ENCODE measurements at places on chromosomes 1 and 21.

DNA sequence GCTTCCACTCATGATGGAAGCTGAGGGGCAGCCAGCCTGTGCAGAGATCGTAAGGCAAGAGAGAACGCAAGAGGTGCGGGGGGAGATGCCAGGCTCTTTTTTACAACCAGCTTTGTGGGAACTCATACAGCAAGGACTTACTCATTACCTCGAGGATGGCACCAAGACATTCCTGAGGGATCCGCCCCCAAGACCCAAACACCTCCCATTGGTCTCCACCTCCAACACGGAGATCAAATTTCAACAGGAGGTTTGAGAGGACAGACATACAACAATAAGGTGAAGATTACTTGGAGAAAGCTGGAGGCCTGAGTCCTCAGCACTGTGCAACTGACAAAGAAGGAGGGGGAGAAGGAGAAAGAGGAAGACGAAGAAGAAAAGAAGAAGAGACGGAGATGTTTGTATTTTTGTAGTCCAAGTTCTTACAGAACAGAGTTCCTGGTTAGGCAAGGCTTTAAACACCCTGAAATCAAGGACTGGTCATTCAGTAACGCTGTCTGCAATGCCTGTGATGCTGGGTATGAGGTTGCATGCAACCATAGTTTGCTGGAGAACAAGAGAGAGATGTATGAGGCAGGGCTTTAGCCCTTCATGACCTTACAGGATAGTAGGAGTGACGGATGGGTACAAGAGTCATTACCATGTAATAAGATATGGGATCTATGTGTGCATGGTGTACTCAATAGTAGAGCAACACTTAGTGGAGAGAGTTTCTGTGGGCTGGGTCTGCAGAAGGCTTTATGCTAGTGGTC is 19.7 kb upstream of the GALNT2 start:
- no peak for DNase-seq

DNA sequence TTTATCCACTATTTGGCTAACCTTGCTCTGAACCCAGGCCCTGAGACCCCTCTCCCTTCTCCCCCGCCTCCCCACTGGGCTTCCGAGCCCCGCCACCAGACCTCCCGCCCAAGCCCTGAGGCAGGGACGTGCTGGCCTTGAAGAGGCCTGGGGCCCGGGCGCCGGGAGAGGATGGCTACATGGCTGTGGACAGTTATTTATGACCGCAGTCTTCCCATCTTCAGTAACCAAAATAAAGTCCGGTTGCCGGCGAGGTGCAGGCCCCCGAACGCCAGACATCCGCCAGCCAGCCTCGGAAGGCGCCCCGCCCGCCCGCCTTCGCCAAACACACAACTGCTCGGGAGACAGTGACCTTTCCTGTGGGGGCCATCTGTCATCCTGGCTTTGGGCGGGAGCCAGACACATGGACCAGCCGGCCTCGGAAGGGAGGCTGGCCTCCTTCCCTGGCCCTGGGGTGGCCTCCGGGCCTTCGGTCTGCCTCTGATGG is 69.0 kb downstream of the DHRS3 start:
- DNase-seq, result no peak

DNA sequence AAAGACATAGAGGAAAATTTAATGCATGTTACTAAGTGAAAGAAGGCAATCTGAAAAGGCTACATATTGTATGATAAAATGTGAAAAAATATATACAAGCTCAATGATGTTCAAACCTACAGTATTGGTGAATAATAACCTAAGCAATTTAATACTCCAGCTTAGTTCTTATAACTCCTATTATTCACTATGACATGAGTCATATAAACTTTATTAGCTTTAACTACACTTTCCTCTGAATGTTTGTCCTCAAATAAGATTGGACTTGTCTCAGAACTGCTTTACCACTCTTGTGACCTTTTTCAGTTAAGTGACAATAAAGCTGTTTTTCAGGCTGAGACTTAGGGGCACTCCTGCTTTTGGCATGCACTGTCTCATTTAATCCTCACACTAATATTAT is 50.9 kb downstream of the CNST start:
- no peak for DNase-seq

DNA sequence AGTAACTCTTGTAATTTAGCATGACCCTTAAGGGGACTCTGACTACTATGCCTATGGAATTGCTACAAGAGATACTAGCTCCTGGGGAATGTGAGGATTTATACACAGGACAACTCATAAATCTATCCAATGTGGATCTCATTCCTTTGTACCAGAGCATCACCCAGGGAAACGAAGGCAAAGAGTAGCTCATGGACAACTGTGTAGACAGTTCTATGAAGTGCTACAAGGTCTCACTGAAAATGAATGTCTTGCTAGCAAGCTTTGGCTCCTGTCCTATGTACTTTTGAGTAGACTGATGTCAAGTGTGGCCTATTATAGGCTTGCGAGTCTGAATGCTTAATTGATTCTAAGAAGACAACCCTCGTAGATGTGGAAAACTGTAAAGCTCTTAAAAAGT is 93.7 kb downstream of the ZSWIM5 start:
- no peak for DNase-seq

GRCh38 chr1:7975212-7975865 is 13.8 kb downstream of the PARK7 start:
- DNase-seq, result peak; percentile 61

GRCh38 chr1:78672428-78672827 is 22.8 kb downstream of the IFI44 start:
- no peak for DNase-seq

GRCh38 chr1:183234660-183235476 is 48.8 kb downstream of the LAMC2 start:
- no peak for DNase-seq

- DNase-seq, result no peak
Observed at GRCh38 chr1:160420881-160421842, 20.8 kb downstream of the VANGL2 start.

DNA sequence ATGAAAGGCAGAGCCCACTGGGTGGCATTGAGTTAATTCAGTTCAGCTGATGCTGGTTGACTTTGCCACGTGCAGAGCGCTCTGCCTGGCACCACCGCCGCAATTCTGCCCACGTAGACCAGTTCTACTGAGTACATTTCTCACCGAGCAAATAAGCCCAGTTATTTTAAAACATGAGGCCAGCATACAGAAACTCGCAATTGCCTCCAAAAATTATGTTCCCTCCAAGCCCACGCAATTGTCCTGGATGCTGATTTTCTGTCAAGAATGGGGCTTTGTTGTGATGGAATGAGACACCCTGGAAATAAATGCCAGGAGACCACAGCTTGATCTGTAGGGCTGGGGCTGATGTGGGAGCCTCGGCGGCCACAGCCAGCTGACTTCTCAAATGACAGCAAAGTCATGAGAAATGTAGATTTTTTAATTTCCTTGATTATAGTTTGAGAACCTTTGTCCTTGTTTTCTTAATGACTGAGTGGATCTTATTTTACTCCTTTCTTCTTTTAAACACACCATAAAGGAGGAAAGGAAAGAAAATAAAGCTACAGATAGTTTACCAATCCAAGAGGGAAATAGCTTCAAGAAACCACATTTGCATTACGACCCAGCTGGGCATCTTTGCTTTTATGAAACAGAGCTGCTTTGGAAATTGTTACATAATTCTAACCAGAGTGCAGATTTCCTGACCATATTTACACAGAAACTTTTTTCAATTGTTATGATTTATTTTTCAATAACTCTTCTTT is 11.6 kb upstream of the PARP1 start:
- DNase-seq, result no peak

DNA sequence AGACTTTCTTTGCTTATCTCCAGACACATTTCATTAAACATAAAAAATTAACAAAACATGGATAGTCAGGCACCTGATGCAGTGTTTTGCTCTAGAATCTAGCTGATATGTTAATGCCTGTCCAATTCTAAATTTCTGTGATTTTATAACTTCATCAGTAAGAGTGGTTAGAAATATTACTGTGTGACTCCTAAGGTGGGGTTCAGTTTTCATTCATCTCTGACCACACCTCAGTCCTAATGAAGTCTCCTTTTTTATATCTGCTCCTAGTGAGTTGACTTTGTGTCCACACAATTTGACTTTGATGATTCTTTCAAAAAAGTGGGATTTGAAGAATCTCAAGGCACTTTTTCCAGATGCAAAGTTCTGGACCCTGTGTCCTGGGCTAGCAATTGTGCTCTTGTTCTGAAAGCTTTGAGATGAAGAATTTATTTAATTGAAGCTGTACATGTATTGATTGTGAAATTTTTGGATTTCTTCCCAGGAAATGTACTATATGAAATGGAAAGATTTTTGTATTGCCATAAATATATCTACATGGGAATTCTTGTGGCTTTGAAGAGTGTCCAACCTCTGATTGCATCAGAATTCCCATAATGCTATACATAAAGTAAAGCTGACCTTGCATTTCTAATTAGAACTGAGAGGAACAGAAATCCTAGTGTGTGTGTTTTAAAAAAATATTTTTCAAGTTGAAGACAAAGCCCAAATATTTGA is 111.2 kb downstream of the GIPC2 start:
- no peak for DNase-seq

Measured in brain (organoid and tissue), 16 donors.